ENCODE measurements at places on chromosomes 16 and 17.

GRCh38 chr16:8323153-8323552 lies 267.2 kb downstream of the TMEM114 start:
- DNase-seq, result no peak

- DNase-seq, result no peak
Observed at GRCh38 chr17:48391444-48391843, 38.6 kb downstream of the SKAP1 start.

DNA sequence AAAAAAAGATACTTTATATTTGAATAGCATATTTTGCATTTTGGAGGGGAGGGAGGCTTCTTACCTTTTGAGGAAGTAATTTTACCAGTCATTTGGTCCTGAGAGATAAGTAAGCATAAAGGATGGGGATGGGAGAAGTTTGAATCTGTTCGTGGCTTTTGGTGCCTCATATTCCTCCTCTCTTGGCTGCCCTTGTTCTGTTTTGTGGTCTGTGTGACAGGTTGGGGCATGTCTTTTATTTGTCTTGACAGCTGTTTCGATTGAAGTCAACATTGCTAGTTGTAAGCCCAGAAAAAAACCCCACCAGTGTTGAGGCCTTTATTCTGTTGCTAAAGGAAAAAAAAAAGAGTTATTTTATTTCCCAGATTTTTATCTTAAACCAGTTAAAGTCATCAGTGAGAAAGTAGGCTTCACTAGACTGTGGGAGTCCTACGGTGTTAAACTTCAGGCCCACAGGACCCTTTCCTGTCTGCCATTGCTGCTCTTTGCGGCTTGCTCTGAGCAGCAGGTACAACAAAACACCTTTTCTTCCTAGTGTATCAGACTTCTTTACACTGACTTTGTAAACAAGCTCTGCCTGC lies 11.4 kb downstream of the SLC7A6 start:
- DNase-seq, result peak; percentile 36

DNA sequence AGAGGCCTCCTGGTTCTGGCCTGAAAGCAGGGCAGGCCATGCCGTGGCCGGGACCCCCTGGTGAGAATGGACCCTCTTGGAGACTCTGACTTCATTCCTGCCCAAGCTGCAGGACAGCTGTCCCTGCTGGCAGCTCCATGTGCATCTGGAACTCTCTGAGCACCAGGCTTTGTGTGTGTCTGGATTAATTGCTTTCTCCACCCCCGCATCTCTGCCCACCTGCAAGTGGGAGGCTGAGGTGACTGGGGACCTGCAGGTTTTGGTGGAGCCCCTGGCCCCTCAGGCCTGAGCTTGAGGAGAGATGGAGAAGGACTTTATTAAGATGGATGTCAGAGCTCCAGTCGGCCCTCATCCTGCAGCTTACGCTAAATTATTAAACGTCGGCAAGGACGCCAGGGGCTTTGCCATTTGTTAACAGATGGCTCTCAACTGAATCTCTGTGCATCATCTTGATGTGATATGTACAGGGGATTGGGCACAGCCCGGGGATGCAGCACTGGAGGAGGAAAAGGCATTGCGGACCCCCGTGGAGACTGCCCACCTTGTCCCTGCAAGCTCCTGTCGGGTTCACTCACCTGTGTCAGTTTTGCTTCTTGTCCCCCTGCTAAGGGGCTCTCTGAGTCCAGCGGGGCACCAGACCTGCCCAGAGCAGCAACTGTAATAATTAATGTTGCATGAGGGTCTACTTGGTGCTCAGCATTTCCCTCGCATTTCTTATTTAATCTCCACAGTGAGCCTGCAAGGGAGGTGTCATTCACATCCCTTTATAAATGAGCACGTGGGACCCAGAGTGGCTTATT lies 154.1 kb upstream of the RPL38 start:
- no peak for DNase-seq

DNA sequence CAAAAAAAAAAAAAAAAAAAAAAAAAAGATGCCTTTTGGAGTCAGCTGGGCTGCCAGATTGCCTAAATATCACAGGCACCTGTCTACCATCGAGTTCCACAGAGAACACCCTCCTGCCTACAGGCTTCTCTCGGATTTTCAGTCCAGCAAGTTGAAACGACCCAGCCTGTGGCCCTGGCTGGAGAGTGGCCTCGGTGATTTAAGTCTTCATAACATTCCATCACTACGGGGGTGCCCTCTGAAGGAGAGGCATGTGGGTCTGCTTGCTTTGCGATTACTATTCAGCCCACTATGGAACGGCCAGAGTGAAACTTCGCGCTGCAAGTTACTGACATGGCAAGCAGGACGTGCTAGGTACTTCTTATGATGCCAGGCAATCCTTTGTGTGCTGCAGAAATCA lies 42.8 kb downstream of the MARCHF10 start:
- no peak for DNase-seq

Measured in immature natural killer cell (primary cell).